Stimulated activated CD4-positive, alpha-beta T cell treated with anti-CD3 and anti-CD28 coated beads, Interleukin-1b, Interleukin-23, amount 100 ng/mL, for 48 hours (primary cell): ENCODE measurements at places on chromosomes 6 and 20.

DNA sequence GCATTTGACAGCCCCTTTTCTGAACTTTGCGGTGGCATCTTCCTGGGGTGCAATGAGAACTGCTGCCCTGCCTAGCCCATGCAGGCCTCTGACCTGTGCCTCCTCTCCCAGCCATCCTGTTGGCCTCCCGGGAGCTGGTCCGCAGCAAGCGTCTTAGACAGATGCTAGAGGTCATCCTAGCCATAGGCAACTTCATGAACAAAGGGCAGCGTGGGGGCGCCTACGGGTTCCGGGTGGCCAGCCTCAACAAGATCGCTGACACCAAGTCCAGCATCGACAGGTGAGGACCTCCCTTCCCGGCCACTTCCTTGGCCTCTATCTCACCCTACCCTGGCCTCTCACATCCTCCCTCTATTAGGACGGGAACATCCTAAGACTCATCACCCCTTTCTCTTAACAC, 37.6 kb downstream of the MOCS1 start:
- DNase-seq = no peak

DNA sequence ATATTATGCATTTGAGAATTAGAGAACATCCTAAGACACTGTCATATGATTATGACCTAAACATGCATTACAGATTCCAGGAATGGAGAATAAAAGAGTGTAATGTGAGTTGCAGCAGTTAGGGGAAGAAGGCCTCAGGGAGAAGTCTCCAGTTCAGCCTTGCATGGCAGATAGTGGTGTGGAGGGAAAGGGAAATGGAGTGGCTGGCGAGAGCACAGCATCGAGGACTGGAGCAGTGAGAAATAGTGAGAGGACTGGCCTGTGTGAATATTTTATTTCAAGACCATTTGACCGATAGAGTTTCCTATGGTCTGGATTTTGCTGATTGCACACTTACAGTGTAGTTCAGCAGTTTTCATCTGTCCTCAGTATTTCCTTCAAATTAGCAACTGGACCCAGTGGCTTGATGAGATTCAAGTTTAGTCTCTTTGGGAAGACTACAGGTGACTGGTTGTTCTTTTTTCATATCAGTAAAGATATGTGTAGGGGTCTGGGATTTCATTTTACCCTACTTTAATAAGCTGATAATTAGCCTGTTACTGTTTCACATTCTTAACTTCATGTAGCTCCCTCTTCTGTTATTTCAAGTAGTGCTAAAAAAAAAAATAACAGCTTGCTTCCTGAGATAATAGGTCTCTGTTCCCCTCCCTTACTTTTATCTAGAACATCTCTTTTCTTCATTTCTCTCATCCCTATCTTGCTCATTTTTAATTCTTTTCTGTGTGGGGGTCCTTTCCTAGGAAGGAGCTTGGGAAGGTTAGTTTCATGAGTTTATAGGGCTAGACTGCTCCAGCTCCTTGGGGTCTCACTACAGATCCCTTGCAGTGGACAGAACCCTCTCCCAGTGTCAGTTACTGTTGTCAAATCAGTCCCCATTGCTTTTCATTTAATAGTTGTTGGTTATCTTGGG, 27.9 kb downstream of the BLTP3A start:
- DNase-seq = no peak

DNA sequence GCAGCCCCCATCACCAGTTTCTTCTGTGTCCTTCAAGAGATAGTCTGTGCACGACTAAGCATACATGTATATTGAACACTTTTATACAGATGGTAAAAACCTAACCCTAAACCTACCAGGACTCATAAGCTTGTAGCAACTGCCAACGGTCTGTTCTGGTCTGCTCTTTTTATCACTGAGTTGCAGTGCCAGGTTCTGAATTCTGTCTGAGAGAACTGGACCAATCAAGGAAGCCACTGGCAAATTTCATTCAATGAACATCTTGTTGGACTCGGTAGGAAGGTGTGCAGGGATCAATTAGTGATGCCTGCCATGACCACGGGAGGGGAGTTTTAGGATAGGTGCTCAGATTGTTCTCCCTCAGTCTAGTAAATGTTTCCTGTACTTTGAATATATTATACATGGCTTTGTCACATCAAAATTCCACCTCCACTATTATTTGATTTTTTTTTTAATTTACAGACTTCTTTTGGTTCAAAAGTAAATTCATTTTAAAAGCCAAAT, 146.8 kb downstream of the EYA2 start:
- DNase-seq = no peak

DNA sequence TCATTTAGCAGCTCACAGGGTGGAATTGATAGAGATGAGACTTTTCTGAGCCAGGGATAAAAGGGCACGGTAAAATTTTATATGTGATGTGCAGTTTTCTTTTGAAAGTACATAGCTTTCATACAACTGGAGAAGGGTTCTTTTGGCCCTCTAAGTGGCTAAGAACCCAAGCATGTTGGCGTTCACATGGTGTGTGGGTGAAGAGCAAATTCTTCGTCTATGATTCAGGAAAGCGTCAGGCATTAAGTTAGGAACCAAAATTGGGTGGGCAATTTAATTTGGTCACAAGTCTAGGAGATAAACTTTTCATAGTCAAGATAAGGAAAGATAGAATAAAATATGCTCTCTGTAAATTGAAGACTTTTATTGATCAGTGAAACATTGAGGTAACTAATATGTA, 153.9 kb downstream of the UTRN start:
- DNase-seq = no peak

DNA sequence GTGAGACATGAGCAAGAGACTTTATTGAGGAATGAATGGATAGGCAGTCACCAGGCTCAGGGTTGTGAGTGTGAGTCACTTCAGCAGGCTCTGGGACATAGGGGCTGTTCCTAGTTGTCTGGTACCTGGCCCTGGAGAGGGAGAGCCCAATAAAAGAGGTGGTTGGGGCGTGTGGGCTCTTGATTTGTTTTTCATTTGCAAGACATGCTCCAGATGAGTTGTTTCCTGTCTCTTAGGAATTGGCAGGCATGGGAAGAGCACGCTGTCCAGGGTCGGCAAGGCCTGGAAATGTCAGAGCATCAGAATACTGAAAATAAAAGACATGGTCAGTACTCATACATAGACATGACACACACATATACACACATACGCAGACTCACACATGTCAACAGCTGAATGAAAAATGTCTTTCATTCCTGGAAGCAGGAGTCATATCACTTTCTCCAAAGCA, 166.3 kb upstream of the SULF2 start:
- DNase-seq = no peak

GRCh38 chr6:135135835-135136234, 45.3 kb upstream of the MYB start:
- DNase-seq = no peak

GRCh38 chr6:25041485-25042035, 105.8 kb upstream of the RIPOR2 start:
- no peak for DNase-seq

DNA sequence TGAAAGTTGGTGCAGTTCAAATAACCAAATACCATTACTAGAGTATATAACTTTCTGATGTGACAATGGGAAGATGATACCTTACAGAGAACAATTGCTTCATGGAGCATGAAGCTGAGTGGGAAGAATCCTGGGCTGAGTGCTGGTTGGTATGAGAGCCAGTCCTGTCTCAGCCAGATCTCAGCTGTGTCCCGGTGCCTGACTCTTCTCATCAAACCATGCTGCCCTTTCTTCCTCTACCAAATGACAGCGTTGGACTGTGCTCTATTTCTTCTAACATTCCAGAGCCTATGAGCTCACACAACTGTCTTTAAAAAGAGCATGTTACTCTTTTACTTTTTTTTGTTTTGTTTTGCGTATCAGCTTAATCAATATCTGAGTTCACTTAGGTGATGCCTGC, 27.5 kb upstream of the PBOV1 start:
- DNase-seq = no peak

DNA sequence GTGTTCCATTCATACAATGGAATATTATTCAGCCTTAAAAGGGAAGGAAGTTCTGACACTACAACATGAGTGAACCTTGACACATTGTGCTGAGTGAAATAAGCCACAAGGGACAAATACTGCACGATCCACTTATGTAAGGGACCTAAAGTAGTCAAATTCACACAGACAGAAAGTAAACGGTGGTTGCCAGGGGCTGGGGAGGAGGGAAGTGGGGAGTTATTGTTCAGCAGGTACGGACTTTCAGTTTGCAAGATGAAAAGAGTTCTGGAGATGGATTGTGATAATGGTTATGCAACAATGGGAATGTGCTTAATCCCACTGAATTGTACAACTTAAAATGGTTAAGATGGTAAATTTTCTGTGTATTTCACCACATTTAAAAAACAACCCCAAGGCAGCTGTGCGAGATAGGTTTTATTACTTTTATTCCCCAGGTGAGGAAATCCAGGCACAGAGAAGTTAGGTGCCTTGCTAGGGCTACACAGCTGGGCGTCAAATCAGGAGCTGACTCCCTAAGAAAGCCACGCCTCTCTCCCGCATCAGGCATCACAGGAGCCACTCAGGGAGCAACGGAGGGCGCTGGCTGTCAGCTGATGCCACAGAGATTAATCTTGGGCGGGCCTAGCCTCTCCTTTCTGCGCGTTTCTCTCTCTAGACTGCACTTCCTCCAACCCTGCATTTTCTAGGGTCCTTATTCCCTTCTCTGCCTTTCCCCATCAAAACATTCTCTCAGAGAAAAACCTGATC, 9.3 kb upstream of the TRAF3IP2 start:
- no peak for DNase-seq

DNA sequence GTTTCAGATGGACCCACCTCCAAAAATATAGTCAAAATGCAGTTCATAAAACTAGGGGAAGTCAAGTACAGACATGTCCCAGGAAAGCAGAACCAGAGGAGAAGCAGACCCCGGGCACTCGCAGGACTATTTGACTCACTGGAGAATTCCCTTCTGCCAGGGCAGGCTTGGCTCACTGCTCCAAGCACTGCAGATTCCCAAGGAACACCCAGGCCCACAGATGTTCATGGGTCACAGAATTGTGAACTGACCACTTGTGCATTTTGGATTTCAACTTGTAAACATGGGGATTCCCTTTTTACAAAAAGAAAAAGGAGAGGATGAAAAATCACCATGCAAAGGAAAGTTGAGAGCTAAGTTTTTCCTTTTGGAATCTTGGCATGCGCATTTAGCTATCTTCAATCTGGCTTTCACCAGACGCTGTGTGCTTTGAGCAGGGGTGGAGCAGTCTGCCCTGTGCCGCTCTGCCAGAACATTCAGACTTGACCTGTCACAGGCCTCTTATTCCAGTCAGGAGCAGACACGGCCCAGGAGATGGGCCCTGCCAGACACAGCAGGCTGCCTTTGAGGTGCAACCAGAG, 237.5 kb upstream of the TAB2 start:
- no peak for DNase-seq

DNA sequence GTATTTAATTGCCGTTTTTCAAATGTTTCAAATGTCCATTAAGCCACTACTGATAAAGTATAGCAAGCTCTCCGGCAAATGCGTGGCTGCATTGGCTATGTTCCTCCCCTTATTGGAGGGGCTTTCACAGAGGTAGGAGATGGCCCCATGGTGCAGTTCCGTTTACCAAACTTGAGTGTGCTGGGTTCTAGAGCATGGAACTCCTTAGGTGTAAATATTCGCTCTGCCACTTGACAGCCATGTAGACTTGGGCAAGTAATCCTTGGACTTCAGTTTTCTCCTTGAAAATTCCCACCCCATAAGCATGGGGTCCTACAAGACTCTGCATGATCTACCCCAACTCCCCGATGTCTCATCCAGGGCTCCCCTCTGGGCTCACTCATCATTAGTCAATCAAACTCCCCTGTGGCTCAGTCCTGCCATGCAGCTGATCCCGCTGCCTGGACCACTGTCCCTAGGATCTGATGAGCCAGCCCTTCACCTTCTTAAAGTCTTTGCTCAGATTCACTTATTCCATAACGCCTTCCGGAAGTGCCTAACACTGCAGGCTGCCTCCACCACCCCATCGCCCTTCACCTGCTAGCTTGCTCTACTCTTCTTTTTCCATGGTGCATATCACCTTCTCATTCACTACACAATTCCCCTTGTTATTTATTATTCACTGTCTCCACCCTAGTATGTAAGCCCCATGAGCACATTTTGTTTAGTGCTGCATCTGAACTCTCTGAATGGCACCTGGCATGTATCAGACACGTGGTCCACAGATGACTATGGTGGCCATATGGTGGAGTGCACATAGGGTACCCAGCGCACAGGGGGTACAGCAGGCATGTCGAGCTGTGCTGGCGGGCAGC, 18.8 kb downstream of the PRR18 start:
- DNase-seq = no peak
